Stimulated activated CD8-positive, alpha-beta memory T cell treated with anti-CD3 and anti-CD28 coated beads, Interleukin-7, amount 100 ng/mL, for 1 hour (primary cell): ENCODE measurements at places on chromosomes 12 and 14.

- no peak for DNase-seq
Measured at GRCh38 chr14:77342726-77343397, 22.0 kb downstream of the GSTZ1 start.

DNA sequence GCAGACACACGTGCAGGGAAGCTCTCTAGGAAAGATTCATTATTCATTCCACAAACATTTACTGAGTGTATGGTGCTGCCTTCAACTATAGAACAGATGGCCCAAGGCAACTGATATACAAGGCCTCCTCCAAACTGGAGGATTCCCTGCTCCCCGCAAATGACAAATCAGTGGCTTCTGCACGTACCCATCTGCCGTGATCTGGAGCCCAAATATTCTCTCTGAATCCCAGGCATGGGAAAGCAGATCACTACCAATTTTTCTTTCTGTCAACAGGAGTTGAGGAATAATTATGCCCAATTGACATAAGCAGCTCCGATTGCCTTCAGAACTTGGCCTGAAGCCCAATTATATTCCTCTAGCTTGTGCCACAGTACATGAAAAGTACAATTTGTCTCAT lies 174.2 kb upstream of the CCDC196 start:
- no peak for DNase-seq

- DNase-seq, result no peak
Measured at GRCh38 chr14:93156693-93157369, 27.9 kb downstream of the MOAP1 start.

GRCh38 chr14:22865424-22866405 lies 5.8 kb upstream of the LRP10 start:
- DNase-seq, result no peak

DNA sequence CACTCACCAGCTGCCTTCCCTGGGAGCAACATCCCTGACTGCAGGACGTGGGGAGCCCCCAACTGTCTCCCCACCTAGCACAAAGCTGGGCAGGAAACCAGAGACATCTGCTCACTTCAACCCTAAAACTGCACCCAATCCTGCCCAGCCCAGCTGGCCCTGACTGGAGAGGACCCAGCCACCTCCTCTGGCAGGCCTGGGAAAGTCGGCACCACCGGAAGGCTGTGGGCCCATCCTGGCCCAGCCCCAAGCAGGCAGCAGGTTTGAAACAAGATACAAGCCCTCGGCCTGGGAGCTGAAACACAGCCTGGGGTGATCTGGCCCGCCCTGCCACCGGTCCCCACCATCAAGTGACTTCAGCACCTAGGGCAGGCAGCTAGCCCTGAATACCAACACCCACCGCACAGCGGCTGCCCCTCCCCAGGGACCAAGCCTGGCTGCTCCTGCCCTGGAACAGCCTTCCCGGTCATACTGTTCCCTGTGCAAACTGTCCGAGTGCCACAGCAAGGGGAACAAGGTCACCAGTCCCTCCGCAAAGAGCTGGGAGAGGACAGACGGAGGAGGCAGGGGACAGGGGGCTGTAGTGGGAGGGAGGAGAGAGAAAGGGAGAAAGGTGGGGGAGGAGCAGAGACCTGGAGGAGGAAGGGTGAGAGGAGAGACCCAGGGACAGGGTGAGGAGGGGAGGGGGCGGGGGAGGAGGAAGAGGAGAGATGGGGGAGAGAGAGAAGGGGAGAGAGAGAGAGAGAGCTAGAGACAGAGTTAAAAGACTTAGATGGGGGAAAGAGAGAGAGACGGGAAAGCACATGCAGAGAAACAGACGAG lies 115.7 kb downstream of the RFLNA start:
- DNase-seq, result no peak

DNA sequence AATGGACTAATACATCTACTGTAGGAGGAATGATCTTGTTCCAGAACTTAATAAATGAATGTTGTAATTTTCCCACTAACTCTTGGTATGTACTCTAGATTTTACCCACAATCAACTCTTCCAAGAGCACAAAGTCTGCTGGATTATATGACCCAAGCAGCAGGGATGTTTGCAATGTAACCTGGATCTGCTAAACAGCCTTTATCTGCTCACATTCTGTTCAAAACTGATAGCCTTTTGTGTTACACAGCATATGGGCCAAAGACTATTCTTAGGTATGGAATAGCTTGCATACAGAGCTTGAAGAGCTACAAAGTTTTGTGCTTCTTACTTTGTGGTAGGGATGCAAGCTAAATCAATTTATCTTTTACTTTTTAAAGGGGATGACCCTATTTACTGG lies 213.7 kb upstream of the DCN start:
- DNase-seq, result no peak

DNA sequence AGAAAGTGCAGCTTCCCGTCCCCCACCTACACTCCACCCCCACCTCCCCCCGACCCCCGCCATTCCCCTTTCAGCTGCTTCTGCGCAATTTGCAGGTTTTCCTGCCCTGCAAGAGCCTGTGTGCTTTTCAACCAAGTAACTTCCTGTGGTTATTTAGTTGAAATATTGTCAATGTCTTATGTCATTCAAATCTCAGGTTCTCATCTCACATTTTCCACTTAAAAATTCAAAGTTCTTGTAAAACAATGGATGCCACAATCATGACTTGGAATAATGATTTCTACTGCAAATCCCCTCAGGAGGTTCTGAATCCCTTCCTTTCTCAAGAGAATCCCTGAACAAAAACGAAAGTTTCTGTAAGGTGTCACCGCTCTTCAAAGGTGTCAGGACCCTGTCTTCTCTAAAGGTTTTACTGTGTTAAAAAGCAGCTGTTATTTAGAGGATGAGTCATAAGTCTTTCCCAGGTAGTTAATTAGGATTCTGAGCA lies 31.6 kb downstream of the WBP11 start:
- no peak for DNase-seq

DNA sequence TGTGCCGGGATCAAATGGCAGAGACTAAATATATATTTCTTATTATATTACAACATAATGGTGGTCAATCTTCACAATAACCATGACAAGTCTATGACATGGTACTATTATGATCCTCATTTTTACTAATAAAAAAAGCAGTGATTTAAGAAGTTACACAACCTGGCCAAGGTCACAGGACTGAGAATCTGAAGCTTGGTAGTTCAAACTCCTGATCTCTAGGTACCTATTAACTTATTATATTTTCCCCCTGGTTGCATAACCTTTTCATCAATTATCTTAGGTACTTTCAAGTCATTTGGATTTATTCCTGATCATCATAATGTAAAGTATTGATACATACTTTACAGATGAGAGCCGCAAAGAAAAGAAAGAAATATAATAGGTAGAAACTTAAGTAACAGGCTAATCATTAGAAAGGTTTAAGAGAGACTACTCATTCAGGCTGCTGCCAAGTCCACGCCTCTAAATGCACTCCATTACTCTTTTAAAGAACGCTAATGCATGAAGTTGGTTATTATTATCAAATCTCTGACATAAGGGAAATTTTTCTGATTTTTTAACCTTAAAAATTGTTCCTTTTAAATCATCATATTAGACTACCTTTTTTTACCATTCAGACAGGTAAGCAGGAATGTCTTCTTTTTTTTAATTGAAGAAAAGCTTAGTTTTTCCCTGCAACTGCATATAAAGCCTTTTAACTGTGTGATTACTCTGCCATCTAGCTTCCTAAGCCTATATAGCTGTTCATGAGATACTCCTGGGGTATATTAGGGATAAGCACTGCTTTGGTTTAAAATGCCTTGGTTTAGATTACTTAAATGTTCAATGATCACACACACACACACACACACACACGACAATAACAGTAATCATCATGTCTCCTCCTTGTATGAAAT lies 35.6 kb downstream of the RPS29 start:
- no peak for DNase-seq

GRCh38 chr14:31920989-31921650 lies 156.0 kb upstream of the ARHGAP5 start:
- no peak for DNase-seq

DNA sequence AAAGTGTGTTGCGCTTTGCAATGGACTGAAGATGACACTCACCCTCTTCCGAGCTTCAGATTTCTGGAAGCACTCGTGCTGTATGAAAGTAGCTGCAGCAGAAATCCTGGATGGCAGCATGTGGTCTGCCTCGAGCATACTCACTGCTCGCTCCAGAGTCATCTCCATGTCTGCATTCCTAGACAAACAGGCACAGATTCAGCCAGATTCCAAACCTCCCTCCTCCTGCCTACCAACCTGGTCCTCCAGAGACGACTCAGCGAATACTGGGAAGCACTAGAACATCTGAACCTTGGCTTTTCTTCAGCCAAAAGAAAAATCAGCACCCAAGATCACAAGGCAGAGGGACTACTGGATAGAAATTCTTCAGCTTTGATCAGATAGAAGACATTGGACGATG lies 27.7 kb downstream of the PKP2 start:
- DNase-seq, result no peak

GRCh38 chr14:57246933-57247657 lies 21.6 kb downstream of the EXOC5 start:
- no peak for DNase-seq

DNA sequence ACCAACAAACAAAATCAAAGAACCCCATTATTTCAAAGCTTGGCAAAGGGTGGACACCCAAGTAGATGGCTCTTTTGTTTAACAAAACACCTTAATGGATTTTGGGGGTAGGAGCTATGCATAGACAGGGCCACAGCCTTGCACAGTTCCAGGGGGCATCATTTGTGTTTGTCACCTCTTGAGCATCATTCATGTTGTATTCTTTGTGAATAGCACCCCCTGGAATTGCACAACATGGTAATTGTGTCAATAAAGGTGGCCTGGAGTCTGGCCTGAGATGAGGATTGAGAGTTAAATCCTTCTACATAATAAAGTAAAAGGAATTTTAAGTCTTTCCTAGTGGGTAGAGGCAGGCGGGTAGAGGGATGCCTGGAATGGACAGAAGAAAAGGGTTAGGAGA lies 3.3 kb upstream of the FRS2 start:
- no peak for DNase-seq

DNA sequence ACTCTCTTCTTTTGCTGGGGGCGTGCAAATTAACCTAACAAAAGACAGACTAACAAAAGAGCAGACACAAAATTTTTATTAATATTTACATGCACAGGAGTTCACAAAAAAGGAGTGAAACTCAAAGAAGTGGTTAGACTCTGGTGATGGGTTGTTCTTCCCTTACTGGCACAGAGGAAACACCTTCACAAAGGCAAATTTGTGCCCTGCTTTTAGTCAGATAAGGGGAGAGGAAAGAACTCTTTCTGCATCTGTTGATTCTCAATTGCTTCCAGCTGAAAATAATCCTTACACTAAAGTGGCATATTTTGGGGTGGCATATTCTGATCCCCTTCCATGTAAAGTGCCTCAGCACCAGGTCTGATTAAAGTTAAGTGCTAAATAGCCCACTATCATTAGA lies 190.2 kb upstream of the AMIGO2 start:
- no peak for DNase-seq

DNA sequence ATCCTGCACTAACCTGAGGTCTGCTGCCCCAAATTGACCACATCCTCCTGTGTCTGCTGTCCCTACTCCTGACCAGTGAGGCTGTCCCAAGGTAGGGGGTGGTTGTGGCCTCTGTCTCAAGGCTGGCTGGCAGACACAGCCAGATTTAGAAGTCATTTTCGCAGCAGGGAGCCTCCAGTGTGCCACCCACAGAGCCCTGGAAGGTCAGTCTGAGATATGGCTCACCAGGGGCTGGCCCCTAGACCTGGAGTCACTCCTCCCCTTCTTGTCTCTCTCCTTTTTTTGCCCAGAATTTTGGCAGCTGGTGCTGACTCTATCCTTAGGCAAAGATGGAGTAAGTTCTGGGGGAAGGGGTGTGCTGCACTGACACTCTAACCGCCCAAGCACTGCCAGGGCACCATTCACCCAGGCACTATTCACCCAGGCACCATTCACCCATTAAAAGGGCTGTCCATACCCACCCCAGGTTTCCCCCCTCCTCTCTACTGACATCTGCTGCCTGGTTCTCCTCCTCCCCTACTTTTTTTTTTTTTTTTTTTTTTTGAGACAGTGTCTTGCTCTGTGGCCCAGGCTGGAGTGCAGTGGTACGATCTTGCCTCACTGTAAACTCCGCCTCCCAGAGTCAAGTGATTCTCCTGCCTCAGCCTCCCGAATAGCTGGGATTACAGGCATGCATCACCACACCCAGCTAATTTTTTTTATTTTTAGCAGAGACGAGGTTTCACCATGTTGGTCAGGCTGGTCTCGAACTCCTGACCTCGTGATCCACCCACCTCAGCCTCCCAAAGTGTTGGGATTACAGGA lies 7.7 kb downstream of the DDN start:
- DNase-seq, result no peak

DNA sequence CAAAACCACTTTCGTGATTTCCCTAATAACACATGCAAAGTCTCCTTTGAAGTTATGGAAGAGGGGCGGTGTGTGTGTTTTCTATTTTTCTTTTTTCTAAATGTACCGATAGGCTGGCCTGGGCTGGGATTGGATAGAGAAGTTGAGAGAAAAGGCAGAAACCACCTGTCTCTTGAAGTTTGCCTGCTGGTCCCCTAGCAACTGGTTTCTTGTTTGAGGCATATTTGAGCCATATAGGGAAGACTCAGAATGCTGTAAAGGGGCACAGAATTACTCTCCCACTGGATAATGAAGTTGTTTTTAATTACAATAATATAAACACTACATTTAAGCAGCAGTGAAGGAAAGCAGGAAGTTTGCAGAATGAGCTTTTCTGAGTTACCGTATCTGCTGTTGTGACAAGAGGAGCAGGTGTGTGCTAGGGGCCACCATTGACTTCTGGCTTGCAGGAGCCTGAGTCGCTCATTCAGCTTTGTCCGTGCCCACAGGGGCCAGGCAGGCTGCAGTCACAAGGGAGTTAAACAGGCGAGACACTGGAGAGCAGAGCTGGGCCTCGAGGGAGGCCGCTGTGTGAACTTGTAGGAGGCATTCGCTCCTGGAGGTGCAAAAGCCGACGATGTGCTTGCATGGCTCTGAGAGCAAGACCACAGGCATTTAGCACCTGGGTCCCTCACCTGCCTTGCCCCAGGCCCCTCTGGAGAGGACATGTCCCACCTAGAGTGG lies 173.8 kb upstream of the RGS6 start:
- DNase-seq, result no peak

GRCh38 chr14:61255968-61256367 lies 25.2 kb downstream of the TMEM30B start:
- DNase-seq, result no peak

GRCh38 chr14:103729496-103730448 lies 14.2 kb downstream of the ZFYVE21 start:
- no peak for DNase-seq

GRCh38 chr12:54129028-54129903 lies 59.5 kb downstream of the SMUG1 start:
- no peak for DNase-seq

GRCh38 chr12:4649358-4649661 lies 396 bp downstream of the NDUFA9 start:
- no peak for DNase-seq

DNA sequence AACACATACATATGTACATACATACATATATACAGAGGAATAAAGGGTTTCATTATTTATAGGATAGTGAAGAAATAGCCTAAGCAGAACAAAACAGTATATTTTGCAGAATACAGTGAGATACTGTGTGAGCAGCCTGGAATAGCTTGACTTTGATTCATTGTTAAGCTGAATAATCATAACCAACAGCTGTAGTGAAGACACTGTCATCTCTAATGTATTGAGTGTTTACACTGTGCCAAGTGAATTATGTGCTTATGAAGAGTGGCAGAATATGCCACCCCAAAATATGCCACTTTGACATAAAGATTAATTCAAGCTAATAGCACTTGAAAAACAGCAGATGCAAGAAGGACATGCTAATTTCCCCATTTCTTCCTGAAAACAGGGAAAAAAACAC lies 48.2 kb upstream of the LRFN5 start:
- DNase-seq, result no peak
